HCT116 (cell line): ENCODE measurements at places on chromosomes 7 and 10. TPM values are rescaled to one million over a fixed set of nuclear protein-coding genes. Genes with fewer than 3 reads are reported as not detected.

The RHOBTB1 gene
- 1.6 TPM for total RNA-seq

The ZNF438 gene
- total RNA-seq, result 3.3 TPM

The CPA2 gene
- total RNA-seq, result 1.5 TPM

The AGAP3 gene
- total RNA-seq, result 126 TPM

The FKBP6 gene
- total RNA-seq, result not detected

The CD36 gene
- total RNA-seq, result 0.32 TPM

The BTBD16 gene
- total RNA-seq, result 0.27 TPM

The NOBOX gene
- total RNA-seq, result not detected

The ADRA2A gene
- total RNA-seq, result 0.15 TPM

The TMEM176B gene
- total RNA-seq, result 0.42 TPM

The CYP2E1 gene
- total RNA-seq, result 1.5 TPM

The CDK14 gene
- total RNA-seq, result 10.2 TPM

The LIPF gene
- not detected for total RNA-seq

DNA sequence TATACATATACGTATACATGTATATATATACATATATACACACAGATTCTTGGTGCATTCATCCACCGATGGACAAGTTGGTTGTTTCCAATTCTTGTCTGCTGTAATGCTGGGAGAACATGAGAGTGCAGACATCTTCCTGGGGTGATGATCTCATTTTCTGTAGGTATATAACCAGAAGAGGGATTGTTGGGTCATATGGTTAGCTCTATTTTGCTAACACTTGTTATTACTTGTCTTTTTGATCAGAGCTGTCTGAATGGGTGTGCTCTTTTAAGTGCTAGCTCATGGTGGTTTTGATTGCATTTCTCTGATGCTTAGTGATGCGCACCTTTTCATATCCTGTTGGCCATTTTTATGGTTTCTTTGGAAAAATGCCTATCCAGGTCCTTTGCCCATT lies 106.4 kb downstream of the TAX1BP1 start:
- no peak for DNase-seq

DNA sequence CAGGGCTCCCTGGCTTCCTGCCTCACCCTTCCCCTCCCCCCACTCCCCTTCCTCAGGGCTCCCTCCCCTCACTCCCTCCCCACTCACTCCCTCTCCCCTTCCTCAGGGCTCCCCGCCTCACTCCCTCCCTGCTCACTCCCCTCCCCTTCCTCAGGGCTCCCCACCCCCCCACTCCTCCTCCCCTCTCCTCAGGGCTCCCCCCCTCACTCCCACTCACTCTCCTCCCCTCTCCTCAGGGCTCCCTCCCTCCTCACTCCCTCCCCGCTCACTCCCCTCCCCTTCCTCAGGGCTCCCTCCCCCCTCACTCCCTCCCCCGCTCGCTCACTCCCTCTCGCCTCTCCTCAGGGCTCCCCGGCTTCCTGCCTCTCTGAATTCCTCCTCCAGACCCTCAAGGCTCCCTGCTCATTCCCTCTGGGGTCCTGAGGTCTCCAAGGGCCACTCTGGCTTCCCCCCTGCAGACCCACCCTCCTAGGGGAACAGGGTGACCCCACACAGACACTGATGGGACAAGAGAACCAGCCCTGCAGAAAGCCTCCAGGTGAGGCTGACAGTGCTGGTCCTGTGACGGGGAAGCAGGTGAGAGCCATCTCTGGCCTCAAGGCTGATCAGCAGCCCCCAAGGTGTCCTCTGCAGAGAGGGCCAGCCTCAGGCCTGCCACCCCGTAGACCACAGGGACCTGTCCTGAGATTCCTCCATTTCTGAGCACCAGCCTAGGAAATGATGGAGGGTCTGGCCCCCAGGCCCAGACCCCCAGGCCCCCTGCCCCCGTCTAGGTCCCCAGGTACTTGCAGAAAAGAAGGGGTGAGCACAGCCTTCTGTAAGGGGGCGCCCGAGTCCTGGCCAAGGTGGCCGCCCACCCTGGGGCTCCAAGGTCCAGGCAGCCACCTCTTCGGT lies 47.2 kb downstream of the PWWP2B start:
- no peak for DNase-seq

- DNase-seq, result no peak
Observed at GRCh38 chr10:60808036-60808435, 29.8 kb downstream of the CDK1 start.

DNA sequence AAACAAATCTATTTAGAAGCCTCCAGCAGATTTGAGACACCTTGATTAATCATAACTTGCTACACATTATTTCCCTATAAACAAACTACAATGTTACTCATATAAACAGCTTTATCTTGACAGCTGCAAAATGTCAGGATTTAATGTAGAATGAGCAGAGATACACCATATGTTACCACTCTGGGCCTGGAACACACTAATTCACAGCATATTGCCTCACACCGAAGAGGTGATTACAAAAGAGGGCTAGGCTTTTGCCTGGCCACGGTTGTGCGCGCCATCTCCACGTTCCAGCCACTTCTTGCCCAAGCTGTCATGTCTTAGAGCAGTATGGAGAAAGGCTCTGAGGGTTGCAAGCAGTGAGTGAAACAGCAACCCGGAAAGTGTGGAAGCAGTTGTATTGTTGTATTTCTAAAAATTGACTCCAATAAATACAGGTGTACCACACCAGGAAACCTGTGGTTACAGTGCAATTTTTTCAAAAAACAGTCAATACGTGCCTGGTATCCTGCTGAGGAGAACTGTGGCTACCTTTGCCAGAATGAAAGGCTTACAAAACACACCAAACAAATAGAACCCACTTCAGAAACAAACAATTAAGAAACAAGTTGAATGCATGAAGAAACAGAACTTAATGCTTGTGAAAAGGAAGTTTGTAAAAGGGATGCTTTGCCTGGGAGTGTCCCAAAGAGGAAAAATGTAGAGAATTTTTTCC lies 498.1 kb downstream of the PLXNA4 start:
- DNase-seq, result no peak

DNA sequence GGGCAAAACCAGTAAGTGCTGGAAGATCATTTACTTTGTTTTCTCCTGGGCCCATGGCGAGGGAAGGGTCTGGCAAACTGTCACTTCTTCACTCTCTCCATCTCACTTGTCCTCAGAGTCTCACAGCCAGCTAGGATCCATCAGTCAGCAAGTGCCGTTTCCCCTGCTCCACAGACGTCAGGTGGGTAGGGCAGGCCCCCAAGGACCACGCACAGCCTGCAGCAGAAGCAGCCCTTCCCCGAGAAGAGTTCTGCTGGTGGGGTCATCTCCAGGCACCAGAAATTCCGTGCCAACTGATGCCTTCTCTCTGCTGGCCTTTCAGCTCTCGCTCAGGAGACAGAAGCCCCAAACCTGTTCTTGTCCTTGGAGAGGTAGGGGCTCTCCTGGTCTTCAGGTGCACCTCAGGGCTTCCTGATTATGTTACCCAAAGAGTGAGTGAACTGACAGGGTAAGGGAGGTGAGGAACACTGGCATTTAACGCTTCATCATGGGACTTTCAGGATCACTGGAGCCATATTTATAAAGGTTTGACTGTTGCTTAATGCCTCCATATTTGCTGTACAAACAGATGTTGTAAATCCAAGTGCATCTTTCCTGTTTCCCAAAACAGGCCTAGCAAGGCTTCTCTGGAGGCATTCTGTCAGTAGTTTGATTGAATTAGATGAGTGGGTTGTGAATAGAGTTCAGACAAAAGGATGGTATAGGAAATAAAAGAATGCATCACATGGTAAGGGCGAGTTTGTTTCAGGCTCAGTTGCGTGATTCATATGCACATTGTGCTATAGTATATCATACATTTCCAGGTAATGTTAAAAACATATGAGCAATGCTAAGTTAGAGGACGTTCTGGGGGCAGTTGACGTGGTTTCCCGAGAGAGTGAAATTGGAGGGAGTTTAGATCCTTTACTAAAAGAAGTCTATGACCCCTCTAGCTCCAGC lies 13.7 kb upstream of the TSPAN15 start:
- DNase-seq, result no peak

DNA sequence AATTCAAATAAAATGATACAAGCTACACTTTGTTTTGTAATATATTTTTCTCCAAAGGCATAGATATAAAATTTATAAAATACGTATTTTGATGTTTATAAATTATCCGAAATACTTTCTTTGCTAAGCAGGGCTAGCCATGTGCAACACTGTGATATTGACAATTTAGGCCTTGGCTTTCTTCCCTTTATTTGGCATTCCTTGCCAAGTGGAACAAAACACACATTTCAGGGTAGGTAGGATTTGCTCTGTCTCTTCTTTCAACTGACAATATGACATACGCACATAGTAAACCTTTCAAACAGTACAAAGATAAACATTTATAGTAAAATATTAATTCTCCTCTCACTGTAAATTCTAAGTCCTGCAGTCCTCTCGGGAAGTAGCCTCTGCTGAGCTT lies 103.3 kb upstream of the POT1 start:
- no peak for DNase-seq

- no peak for DNase-seq
Observed at GRCh38 chr7:151327659-151328058, 14.0 kb upstream of the NUB1 start.

DNA sequence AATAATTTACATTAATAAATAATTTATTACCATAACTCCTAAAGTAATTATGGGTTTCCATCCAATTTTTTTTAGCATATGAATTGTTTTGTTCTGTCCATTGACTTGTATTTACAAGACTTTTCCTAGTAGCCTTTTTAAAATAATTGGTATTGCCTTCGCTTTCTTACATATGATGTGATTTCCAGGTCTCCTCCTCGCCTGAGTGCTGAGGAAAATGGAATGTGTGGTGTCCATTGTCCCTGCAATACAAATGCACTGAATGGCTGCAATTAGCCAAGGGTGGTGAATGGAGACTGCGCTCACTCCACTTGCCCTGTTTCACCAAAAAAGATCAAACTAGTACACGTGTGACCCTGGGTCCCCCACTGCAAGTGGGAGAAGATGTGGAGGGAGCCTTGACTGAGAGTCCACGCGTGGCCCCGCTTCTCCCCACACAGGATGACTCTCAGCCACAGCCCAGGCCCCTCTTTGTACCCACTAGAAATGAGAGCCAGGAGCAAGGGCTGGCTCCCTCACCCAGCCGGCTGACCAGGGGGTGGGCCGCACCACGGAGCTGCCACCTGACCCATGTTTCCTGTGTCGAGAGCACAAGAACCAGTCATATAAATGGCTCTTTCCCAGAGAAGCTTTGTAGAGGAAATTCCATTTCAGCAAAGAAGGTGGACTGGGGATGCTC lies 52.6 kb downstream of the FAM53B start:
- no peak for DNase-seq

GRCh38 chr10:13414855-13415254 lies 66.8 kb upstream of the SEPHS1 start:
- peak; percentile 43 for DNase-seq

GRCh38 chr7:151727579-151728285 lies 149.2 kb downstream of the PRKAG2 start:
- DNase-seq, result peak; percentile 91

DNA sequence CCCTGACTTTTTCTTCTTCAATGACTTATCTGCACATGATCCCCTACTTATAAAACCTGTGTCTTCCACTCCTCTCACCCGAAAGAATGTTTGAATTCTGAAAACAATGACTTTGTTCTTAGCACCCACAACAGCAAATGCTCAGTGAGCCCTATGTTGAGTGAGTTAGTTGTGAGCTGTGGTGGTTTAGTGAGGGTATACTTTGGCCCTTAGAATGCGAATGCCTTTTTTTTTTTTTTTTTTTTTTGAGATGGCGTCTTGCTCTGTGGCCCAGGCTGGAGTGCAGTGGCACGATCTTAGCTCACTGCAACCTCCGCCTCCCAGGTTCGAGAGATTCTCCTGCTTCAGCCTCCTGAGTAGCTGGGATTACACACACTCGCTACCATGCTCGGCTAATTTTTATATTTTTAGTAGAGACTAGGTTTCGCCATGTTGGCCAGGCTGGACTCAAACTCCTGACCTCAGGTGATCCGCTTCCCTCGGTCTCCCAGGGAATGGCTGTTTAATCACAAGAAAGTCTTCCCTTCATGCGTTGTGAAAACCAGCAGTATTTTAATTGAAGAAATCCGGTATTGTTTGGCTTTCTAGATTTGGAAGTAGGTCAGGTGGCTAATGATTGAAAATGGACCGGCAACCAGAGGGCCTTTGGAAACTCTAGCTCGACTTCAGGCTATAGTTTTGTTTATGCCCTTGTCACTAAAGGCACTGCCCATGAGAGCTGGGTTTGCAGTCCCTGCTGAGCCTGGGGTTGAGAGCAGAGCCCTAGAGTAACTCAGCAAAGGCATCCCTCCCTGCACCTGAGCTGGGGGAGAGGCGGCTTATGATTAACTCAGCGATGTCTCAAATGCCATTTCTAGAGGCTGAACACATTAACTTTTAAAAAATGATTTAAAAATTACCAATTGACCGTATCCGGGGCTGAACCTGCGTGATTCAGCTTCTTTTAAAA lies 41.3 kb downstream of the CUX1 start:
- no peak for DNase-seq

DNA sequence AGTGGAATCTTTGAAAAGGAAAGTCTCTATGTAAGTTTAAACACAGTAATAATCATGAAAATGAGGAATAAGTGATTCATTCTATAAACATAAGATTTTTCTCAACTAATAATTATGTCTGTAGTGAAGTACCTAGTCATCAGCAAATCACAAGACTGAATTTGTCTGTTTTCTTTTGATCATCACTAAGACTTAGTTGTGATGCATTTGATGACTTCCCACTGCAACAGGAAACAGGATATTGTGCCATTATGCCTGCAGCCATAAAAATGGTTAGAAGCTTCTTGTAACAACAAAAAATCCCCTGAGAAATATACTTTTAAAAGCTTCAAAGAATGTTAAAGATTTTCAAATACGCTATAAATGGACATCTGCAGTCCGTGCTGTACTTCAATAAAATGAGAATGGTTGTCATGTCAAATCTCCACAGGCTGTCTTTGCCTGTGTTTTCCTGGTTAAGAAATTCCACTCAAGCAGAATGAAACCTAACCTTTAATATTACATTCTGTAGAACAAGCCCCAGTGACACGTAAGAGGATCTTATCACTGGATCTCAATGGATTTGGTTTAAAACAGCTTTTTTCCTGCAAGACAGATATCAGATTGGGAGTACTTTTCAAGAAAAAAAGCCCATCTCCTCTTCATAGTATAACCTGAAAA lies 1262.3 kb upstream of the PHF14 start:
- no peak for DNase-seq
